ENCODE measurements at places on chromosomes 5 and 9.

DNA sequence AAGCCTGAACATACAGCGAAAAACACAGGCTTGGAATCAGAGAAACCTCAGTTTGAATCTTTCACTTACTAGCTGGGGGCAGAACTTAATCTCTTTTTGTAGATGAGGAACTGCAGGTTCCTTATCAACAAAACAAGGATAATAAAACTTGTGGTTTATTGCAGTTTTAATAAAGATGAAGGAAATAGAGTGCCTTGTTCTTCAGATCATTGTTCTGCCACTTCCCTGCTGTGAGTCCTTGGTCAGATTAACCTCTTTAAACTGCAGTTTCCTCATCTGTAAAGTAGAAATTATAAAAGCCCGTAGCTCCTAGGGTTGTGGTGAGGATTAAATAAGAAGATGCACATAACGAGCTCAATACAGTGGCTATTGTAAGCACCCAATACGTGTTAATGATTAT lies 57.4 kb downstream of the FEM1C start:
- H3K36me3 ChIP-seq, result no peaks in the 10 kb centered on the region
- H3K27me3 ChIP-seq, result no peaks in the 10 kb centered on the region
- DNase-seq, result no peak
- H3K27ac ChIP-seq, result no peak overlapping the region

DNA sequence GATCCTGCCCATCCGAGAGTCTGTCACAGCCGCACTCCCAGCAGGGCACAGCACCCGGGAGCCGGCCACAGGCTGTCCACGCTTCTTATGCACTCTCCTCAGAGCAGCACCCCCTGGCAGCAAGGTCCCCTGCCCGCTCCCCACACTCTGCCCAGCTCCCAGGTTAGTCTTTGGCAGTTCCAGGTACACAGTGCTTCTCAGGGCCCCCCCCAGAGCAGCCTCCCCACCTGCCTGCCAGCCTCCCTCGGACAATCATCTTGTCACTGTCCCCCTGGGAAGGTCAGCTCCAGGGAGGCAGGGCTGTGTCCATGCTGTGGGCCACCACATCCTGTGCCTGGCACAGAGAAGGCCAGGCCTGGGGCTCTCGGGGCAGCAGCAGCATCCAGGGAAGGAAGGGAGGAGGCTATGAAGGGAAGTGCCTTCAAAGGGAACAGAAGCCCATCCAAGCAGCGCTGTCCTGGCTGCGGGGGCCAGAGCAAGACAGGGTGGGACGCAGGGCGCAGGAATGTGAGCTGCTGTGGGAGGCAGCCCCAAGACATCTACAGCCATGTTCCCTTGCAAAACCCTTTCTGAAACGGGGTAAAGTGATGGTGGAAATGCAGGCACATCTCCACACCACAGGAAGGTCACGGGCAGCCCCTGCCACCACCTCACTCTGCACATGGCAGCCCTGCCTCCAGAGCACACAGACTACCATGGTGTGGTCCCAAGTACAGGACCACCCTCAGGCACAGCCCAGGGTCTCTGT lies 68.6 kb upstream of the ADAMTS2 start:
- no peak for DNase-seq
- H3K4me1 ChIP-seq, result peaks cover 4% of the 10 kb centered on the region
- H3K27me3 ChIP-seq, result peaks cover 14% of the 10 kb centered on the region
- no peak overlapping the region for H3K4me3 ChIP-seq
- H3K27ac ChIP-seq, result no peak overlapping the region

- no peaks in the 10 kb centered on the region for H3K4me1 ChIP-seq
- DNase-seq, result no peak
- peaks cover 1% of the 10 kb centered on the region for H3K27me3 ChIP-seq
Measured at GRCh38 chr9:117622347-117622746, 81.9 kb upstream of the TLR4 start.

DNA sequence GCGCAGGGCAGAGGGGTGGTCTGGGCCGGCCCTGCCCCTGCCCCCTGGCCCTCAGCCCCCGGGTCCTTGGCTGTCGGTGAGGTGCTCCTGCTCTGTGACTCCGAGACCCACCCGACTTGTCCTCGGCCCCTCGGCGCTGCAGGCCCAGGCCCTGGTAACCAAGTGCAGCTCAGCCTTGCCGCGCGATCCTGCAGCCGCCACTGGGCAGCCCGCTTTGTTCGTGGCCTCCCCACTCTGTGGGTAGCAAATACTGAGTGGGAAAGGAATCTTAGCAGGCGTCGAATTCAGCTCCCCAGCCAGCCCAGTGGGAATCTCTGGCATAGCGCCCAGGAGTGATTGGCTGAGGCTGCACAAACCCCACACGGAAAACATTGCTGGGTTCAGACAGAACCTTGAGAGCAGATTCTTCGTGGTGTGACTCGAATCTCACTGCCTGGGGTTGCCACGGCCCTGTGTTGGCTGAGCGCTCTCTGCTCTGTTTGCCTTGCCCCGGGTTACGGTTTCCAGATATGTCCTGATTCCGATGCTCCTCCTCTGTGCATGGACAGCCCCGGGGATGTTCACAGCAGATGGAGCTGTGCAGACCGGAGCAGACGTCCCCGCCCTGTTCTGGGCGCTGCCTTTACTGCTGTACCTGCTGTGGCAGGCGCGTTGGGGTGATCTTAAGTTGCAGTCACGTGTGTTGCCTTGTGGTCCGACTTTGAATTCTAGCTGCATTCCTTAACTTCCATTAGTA lies 13.4 kb upstream of the EXOC3 start:
- H3K36me3 ChIP-seq, result peaks cover 6% of the 10 kb centered on the region
- peaks cover 4% of the 10 kb centered on the region for H3K4me1 ChIP-seq
- H3K27me3 ChIP-seq, result peaks cover 22% of the 10 kb centered on the region
- no peak overlapping the region for H3K27ac ChIP-seq
- no peak for DNase-seq

GRCh38 chr5:160787240-160787639 lies 64.8 kb downstream of the ATP10B start:
- H3K27me3 ChIP-seq, result peaks cover 9% of the 10 kb centered on the region
- no peaks in the 10 kb centered on the region for H3K36me3 ChIP-seq
- H3K27ac ChIP-seq, result no peak overlapping the region
- H3K4me1 ChIP-seq, result no peaks in the 10 kb centered on the region
- DNase-seq, result no peak
- no peak overlapping the region for H3K4me3 ChIP-seq

GRCh38 chr5:96885518-96886338 lies 9.4 kb downstream of the ERAP2 start:
- no peaks in the 10 kb centered on the region for H3K27me3 ChIP-seq
- H3K36me3 ChIP-seq, result peaks cover 38% of the 10 kb centered on the region
- peaks cover 45% of the 10 kb centered on the region for H3K4me1 ChIP-seq
- peak overlapping the region; percentile 96 for H3K27ac ChIP-seq
- peak overlapping the region; percentile 53 for H3K4me3 ChIP-seq
- peak; percentile 43 for DNase-seq

GRCh38 chr9:131677049-131677443 lies 62.8 kb downstream of the RAPGEF1 start:
- DNase-seq, result no peak
- peak overlapping the region; percentile 97 for H3K27ac ChIP-seq
- H3K36me3 ChIP-seq, result peaks cover 10% of the 10 kb centered on the region
- H3K4me1 ChIP-seq, result peaks cover 83% of the 10 kb centered on the region
- H3K27me3 ChIP-seq, result no peaks in the 10 kb centered on the region
- H3K4me3 ChIP-seq, result peak overlapping the region; percentile 99

- H3K4me1 ChIP-seq, result no peaks in the 10 kb centered on the region
- H3K4me3 ChIP-seq, result peak overlapping the region; percentile 17
- H3K27ac ChIP-seq, result no peak overlapping the region
- peaks cover 10% of the 10 kb centered on the region for H3K27me3 ChIP-seq
- no peaks in the 10 kb centered on the region for H3K36me3 ChIP-seq
Measured at GRCh38 chr5:140926443-140927227, 536 bp downstream of the PCDHAC1 start.

DNA sequence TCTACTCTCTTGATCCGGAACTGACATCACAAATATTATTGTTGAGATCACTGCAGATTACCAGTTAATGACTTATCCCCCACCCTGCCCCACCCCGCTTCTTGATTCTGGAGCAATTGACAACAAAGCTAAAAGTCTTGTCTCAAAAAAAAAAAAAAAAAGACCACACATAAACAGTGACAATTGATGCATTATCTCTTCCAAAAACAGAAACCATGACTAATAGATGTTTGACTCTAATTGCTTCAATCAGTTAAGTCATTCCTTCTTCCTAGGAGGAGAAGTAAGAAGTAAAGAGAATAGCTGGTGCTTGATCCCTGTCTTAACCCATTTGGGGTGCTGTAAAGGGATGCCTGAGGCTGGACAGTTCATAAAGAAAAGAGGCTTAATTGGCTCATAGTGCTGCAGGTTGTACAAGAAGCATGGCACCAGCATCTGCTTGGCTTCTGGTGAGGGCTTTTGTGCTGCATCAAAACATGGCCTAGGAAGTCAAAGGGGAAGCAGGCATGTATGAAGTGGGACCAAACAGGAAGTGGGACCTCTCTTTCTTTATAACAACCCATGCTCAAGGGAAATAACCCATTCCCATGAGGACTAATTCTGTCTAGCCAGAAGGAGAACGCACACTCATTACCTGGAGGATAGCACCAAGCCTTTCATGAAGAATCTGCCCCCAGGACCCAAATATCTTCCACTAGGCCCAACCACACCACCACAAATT lies 158.7 kb downstream of the TMEM167A start:
- H3K4me1 ChIP-seq, result no peaks in the 10 kb centered on the region
- H3K36me3 ChIP-seq, result no peaks in the 10 kb centered on the region
- H3K27ac ChIP-seq, result no peak overlapping the region
- no peaks in the 10 kb centered on the region for H3K27me3 ChIP-seq

DNA sequence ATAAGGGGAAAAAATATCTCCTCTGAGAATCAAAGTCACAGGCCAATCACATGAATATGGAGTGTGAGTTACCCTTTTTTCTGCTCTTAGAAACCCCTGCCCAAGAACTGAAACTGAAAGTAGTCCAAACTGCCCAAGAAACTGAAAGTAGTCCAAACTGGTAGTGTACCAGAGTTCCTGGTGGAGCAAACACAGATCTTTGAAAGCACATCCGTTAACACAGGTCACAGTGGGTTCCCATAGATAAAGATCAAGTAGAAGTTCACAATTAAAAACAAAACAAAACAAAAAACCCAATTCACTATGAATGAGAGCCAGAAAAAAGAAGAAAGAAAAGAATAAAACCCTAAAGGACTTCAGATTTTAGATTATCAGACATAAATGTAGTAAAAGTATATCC lies 332.4 kb upstream of the EFNA5 start:
- peak overlapping the region; percentile 64 for H3K4me3 ChIP-seq
- no peaks in the 10 kb centered on the region for H3K27me3 ChIP-seq
- H3K27ac ChIP-seq, result peak overlapping the region; percentile 58
- peaks cover 9% of the 10 kb centered on the region for H3K36me3 ChIP-seq
- DNase-seq, result no peak

- DNase-seq, result no peak
- H3K27me3 ChIP-seq, result no peaks in the 10 kb centered on the region
- no peak overlapping the region for H3K4me3 ChIP-seq
- H3K4me1 ChIP-seq, result peaks cover 12% of the 10 kb centered on the region
- H3K27ac ChIP-seq, result no peak overlapping the region
Measured at GRCh38 chr9:5025416-5025815, 40.3 kb downstream of the JAK2 start.

DNA sequence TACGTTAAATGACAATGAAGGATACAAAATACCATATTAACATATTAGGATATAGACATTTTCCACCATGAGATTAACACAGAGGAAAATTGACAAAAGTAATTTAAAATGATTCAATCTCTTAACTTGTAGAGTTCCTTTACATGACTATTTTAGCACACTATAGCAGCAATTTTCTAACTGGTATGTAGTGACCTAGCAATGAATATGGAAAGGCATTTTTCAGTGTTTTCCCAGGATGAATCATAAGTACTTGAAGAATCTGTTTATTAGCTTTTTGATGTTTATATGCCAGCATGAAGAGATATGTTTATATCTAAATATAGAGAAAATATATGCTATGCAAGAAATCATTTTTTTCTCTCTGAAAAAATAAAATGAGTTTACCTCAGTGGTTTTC lies 782.5 kb upstream of the CDH10 start:
- H3K4me1 ChIP-seq, result no peaks in the 10 kb centered on the region
- no peak overlapping the region for H3K4me3 ChIP-seq
- DNase-seq, result no peak
- no peaks in the 10 kb centered on the region for H3K27me3 ChIP-seq
- H3K36me3 ChIP-seq, result no peaks in the 10 kb centered on the region

DNA sequence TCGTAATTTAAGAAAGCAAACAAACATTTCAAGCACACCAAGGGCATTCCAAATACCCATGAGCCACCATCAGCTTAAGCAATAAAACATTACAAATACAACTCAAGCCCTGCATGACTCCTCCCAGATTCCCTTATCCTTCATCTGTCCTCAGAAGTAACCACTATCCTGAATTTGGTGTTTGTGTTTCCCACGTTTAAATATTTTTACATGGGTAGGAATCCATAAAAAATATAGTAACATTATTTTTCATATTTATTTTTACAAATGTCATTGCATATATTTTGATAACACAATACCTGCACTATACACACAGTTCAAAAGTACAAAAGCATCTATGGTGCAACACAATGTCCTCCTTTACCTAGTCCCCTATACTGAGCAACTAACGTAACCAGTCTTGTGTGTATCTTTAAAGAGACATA lies 6.4 kb downstream of the PRKAA1 start:
- H3K4me3 ChIP-seq, result no peak overlapping the region
- no peak for DNase-seq
- H3K27ac ChIP-seq, result no peak overlapping the region
- peaks cover 48% of the 10 kb centered on the region for H3K4me1 ChIP-seq

DNA sequence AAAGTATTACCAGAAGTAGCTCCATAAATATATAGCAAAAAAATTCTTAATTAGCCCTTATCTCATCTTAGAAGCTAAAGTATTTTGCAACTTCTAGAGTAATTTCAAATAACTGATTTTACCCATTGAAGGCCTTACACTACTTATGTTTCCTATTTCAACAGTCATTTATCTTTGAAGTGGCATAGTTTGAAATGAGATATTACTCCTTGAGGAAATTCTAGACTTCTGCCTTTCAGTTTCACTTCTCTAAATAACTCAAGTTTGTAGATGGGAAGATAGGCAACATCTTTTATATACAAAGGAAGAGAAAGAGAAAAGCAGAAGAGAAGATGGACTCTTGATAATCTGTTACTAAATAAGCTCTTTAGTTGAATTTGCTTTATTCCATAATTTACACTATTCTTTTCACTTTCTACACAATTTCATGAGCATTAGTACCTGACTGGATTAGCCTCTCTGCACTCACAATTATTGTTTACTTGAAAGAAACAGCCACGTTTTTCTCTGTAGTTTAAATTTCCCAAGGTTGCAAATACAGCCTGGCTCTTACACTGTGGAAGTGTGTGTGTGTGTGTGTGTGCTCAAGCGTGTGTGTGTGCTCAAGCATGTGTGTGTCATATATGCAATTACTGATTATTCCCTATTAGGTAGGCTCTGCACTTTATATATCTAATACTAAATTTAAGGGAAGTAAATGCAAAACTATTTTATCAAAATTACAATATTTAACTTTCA lies 60.6 kb upstream of the EMB start:
- no peaks in the 10 kb centered on the region for H3K27me3 ChIP-seq
- peak; percentile 39 for DNase-seq
- H3K4me1 ChIP-seq, result peaks cover 7% of the 10 kb centered on the region
- peak overlapping the region; percentile 62 for H3K4me3 ChIP-seq
- H3K27ac ChIP-seq, result peak overlapping the region; percentile 89

- no peaks in the 10 kb centered on the region for H3K27me3 ChIP-seq
- DNase-seq, result no peak
- H3K27ac ChIP-seq, result no peak overlapping the region
- no peak overlapping the region for H3K4me3 ChIP-seq
- H3K36me3 ChIP-seq, result peaks cover 33% of the 10 kb centered on the region
Measured at GRCh38 chr5:616484-617039, 4.4 kb downstream of the CEP72 start.

- H3K36me3 ChIP-seq, result peaks cover 11% of the 10 kb centered on the region
- no peak overlapping the region for H3K4me3 ChIP-seq
- H3K27me3 ChIP-seq, result no peaks in the 10 kb centered on the region
- DNase-seq, result no peak
- H3K4me1 ChIP-seq, result no peaks in the 10 kb centered on the region
Measured at GRCh38 chr9:128921881-128922763, 1.3 kb downstream of the PHYHD1 start.

All from memory B cell (primary cell).